Lower lobe of right lung (tissue), 2 donors: ENCODE measurements at places on chromosomes 13 and 19. TPM values are rescaled to one million over a fixed set of nuclear protein-coding genes. Genes with fewer than 3 reads are reported as not detected.

GRCh38 chr13:71300602-71301001 is 566.4 kb downstream of the DACH1 start:
- no peak for DNase-seq

- no peak for DNase-seq
These were observed 93.5 kb downstream of the DACH1 start for GRCh38 chr13:71773531-71773930.

NANOS3 gene
- total RNA-seq: 0.68 TPM

- DNase-seq: no peak
These were observed 20.9 kb downstream of the TMED1 start for GRCh38 chr19:10815007-10815536.
